Activated T-cell treated with anti-CD3 and anti-CD28 coated beads, Interleukin-2, amount 50 U/mL, for 1 hour (primary cell): ENCODE measurements at places on chromosomes 5 and 9.

DNA sequence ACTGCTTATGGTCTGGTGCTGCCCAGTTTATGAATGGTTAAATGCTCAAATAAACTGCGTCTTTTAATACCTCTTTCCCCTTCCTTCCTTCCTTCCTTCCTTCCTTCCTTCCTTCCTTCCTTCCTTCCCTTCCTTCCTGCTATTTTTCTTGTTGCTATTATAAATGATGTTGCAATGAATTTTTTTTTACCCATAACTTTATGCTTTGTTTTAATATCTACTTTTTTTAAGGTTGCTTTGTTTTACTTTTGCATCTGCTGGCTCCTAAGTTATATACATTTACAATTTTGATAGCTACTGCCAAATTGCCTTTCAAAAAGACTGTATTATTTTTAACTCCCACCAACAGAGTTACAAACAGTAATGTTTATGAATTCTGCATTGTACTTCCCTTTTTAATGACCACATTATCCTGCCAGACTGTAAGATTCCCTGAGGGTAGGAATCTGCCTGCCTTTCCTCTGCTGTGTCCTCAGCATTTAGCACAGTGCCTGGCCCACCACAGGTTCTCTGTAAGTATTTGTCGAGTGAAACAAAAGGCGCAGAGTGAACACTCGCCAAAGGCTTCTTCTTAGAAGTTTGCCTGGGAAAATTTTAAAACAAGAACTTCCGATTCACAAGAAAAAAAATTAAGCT lies 36.9 kb downstream of the KIF4B start:
- no peak for DNase-seq

- DNase-seq = no peak
These were observed 216.2 kb upstream of the S1PR3 start for GRCh38 chr9:88775037-88775471.

DNA sequence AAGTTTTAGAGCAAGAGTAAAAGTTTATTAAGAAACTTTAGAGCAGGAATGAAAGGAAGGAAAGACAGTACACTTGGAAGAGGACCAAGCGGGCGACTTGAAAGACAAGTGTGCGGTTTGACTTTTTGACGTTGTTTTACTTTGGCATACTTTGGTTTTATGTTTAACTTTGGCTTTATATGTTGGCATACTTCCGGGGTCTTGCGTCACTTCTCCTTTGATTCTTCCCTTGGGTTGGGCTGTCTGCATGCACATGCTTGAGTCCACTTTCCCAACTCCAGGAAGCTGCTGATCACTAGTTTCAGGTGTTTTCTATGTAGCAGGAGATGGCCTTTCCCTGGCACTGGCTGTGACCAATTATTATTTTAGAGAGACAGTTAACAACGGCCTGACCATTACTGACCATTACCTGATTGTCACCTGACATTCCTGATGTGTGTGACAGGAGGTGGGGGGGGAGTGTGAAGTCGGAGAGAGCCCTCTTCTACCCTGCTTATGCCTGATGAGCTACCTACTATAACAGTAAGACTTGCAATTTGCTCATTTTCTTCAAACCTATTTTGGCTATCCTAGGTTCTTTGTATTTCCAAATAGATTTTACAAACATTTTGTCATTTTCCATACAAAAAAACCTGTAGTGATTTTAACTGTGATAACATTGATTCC lies 45.5 kb downstream of the TNFSF8 start:
- no peak for DNase-seq

- no peak for DNase-seq
These were observed 256.5 kb upstream of the ZNF608 start for GRCh38 chr5:125002727-125003598.
